ENCODE measurements at places on chromosomes 4 and X. TPM values are rescaled to one million over a fixed set of nuclear protein-coding genes. Genes with fewer than 3 reads are reported as not detected.

Gene FGFBP2
- total RNA-seq, result 5.6 TPM

DNA sequence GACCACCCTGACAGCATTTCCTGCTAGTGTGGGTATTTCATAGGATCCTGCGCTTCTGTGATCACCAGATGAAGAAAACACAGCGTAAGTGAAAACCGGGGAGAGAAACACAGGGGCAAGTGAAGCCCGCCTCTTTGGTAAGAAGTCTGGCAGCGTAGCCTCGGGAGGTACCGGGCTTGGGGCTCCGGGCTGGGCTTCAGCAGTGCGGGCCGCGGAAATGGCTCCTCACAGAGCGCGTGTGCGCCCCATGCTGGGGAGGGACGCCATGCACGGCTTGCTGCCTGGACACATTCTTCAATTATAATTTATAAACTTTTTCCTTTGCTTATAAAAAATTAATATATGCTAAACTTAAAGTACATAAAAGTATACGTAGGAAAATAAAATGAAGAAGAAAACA lies 151.5 kb downstream of the AFAP1 start:
- peak; percentile 19 for DNase-seq

DNA sequence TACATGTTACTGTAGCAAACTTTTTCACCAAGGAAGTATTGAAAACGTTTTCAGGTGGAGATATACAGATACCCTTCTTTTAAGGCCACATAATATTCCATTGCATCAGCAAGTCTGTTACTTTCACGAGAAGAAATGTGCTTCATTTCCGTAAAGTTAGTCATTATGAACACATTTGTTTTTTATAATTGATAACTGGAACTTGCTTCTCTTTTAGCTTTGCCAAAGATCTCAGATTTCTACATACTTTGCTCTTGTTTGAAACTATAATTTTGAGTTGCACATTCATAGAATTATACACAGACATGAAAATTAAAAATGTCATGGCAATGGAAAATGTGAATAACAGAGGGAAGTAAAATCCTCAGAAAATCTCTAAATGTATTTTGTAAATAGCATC lies 128.7 kb upstream of the GIMD1 start:
- no peak for DNase-seq

DNA sequence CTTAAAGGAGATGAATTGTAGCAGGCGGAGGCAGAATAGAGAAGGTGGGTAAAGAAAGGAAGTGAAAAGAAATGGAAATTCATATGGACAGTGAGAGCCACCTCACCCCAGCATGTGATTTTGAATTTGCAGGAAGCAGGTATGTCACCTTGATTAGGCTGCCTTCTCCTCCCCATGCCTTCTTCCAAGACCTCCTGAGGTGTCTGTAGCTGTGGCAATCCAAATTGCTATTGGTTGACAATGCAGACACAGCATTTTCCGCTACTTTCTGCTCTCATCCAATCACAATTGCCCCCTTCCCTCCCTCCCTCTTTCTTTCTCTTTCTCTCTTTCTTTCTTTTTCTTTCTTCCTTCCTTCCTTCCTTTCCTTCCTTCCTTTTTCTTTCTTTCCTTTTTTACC lies 38.5 kb downstream of the RAB33B start:
- DNase-seq, result no peak

Gene TMEM255A
- total RNA-seq, result 1.5 TPM

- no peak for DNase-seq
Observed at GRCh38 chrX:27057883-27058282, 405.3 kb downstream of the PPP4R3C start.

GRCh38 chrX:97616883-97617530 lies 733.3 kb downstream of the RPA4 start:
- DNase-seq, result no peak

DNA sequence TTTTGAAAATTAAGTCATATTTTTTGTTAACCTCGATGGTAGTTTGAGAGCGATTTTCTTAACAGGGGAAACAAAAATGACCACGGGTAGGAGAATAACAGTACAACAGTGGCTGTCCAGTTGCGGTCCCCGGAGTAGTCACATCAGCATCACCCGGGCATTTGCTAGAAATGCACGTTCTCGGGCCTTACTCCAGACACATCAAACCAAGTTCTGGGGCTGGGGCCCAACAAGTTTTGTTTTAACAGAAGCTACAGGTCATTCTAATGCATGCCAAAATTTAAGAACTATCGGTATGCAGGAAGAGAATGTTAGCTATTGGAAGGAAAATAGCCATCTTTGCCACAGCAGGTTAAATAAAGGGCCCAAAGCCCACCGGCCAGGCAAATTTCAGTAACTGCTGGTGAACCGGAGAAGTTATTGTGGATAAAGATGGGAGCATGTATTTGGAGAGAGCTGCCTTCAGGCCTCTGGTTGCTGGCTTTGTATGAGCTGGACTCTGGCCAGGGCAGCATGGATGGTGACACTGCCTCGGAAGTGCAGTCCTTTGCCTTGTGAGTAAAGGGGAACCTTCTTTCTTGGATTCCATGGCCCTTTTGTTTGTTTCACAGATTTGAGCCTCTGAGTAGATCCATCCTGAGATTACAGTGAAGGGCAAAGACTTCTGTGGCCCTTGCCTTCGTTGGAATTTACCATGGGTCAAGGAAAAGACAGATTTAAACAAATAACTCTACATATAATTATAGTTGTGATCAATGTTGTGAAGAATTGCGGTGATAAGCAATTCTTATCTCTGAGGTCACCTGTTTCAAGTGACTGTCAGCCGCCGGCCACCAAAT lies 62.1 kb downstream of the TBC1D14 start:
- DNase-seq, result no peak

GRCh38 chrX:39907964-39908661 lies 189.6 kb downstream of the BCOR start:
- peak; percentile 84 for DNase-seq

DNA sequence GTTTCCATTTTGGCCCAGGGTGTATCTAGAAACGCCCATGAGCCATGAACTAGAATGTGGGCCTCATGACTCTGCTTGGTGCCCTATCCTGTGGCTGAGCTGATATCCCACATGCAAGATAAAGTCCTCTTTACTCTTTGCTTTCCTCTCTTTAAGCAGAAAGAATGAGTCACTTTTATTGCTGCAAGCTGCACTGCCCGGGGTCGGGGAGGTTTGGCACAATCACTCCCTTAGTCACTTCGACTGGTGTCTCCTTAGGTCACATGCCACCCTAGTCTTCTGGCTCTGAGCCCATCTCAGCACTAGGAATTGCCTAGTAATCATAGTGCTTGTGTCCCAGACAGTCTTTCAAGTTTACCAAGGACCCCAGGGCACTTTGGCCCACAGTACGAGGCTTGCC lies 75.1 kb upstream of the CXorf66 start:
- DNase-seq, result no peak

- no peak for DNase-seq
Observed at GRCh38 chr4:113673450-113673849, 88.1 kb downstream of the CAMK2D start.

Gene NUP62CL
- total RNA-seq, result 0.78 TPM

GRCh38 chr4:120526033-120526432 lies 396.5 kb downstream of the PRDM5 start:
- no peak for DNase-seq

DNA sequence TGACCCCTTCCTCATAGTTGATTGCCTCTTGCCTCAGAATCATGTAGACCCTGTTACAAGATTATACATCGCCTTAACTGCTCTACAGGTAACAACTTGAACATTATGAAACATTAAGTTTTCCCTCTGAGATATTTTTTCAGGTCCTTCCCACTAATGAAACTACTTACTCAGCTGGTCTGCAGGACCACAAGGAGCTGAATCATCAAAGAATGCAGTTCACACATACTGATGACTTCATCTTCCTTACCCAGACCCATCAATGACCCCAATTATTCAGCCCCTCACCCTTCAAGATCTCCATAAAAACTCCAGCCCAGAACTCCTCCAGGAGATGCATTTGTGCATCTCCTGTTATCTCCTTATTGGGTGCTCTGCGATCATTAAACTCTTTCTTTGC lies 720.9 kb downstream of the RAPGEF2 start:
- DNase-seq, result no peak

Gene NAA11
- total RNA-seq, result not detected

Gene ZNF81
- 10.0 TPM for total RNA-seq

- DNase-seq, result no peak
Observed at GRCh38 chr4:186820391-186820891, 96.8 kb upstream of the FAT1 start.

Gene VEGFC
- total RNA-seq, result 19.0 TPM

DNA sequence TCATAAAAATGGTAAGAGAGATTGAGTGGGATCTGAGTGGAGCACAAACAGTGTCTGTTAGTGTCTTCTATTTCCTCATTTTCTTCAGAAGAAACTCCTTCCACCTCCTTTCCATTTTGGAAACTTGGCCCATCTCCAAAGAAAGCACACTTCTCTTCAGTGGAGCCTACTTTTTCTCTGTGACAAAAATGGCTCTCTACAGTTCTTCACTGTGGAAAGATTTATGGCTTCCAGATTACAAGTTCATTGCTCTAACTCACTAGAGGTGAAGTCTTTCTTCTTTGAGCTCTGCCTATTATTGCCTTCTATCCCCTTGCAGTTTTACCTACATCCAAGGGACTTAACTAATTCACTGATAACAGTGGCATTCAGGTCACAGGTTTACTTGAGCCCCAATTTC lies 325.8 kb downstream of the ANTXR2 start:
- no peak for DNase-seq

Gene ADH1B
- 744 TPM for total RNA-seq

Gene EDA
- 5.5 TPM for total RNA-seq

Gene MAGEA1
- not detected for total RNA-seq

GRCh38 chr4:99447513-99447912 lies 12.4 kb upstream of the ADH7 start:
- no peak for DNase-seq

DNA sequence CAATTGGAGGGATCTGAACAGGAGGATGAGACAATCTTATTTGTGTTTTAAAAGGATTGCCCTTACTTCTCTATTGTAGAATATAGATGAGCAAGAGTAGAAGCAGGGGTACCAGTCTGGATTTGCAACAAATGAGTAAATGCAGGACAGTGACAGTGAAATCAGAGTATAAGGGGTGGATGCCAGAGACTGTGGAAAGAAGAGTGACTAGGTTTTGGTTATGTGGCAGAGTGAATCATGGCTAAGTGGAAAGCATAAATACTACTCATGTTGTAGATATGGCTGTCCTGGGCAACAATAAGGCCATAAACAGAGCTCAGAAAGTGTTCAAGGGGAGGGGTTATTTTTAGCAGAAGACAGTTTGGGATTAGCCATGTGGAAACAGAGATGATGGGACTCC lies 6.0 kb upstream of the VSIG4 start:
- DNase-seq, result no peak

Gene PACRGL
- total RNA-seq, result 17.4 TPM

DNA sequence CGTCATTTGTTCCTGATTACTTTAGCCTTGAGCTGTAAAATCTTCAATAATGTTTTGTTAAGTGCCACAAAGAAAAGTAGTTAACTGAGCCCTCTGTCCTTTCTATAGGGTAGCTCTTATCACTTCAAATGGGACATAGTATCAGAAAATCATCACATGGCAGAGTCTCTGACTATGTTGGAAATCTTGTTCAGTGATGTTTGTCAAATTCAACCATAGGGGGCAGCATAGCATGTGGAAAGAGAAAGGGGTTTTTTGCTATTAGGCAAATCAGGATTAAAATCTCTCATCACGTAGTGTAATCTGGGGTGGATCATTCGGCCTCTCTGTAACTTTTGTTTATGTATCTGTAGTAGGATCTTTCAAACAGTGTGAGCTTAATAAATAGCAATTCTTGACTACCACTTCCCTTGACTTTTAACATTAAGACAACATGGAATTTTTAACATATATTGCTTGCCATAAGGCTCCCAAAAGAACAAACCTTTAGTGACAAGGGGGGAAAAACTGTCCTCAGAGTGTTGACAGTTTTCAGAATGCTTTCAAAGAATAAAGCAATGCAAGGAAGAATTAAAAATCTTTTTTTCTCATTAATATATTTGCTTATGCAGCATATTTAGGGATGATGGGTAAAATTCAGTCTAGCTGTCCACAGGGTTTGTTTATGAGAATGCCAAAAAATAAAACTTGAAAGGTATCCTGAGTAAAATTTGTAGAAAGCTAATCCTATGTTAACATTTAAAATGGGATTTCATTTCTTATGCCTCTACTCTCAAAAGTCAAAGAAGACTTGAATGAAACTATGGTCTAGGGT lies 127.2 kb downstream of the FBXW7 start:
- DNase-seq, result no peak

Gene RBM46
- not detected for total RNA-seq

Gene SHISA3
- total RNA-seq, result 5.8 TPM

GRCh38 chr4:132284910-132285426 lies 864.1 kb upstream of the PCDH10 start:
- DNase-seq, result no peak

DNA sequence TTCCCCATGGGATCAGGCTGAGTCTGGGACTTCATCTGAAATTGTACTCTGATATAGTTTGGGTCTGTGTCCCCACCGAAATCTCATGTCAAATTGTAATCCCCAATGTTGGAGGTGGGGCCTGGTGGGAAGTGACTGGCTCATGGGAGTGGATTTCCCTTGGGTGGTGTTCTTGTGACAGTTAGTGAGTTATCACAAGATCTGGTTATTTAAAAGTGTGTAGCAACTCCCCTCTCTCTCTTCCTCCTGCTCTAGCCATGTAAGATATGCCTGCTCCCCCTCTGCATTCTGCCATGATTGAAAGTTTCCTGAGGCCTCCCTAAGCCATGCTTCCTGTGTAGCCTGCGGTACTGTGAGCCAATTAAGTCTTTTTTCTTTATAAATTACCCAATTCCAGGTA lies 61.0 kb downstream of the RASGEF1B start:
- no peak for DNase-seq

DNA sequence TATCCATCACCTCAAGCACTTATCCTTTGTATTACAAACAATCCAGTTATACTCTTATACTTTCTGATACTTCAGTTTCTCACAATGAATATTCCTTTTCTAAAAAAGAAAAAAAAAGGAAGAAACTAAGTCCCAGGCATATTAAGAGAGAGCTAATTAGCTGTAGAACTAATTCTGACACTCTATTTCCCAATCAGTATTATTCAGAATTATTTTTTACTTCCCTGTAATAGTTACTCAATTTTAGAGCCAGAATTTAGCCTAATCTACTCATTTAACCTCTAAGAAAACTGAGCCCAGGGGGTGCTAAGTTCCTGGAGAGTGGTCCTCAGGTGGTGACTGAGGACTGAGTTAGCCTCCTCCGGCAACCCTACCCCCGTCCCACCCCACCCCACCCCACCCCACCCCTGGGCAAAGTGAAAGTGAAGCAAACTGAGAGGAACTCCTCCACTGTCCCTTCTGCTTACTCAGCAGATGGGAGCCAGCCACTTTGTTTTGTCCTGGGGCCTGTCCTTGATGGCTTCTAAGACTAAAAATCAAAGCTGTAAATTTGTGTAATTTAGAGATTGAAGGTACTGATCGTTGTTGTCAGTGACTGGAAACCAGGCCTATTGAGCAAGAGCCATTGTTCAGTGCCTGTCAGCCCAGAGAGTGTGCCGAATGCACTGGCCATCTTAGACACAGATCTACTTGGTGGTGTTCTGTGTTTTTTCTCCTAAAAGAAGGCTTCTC lies 162.1 kb downstream of the CBR4 start:
- DNase-seq, result no peak

- DNase-seq, result no peak
Observed at GRCh38 chr4:31069151-31069550, 349.0 kb downstream of the PCDH7 start.
